ENCODE measurements at places on chromosomes 2 and 18.

GRCh38 chr2:75608684-75609333, 37.8 kb upstream of the MRPL19 start:
- peak; percentile 32 for DNase-seq

DNA sequence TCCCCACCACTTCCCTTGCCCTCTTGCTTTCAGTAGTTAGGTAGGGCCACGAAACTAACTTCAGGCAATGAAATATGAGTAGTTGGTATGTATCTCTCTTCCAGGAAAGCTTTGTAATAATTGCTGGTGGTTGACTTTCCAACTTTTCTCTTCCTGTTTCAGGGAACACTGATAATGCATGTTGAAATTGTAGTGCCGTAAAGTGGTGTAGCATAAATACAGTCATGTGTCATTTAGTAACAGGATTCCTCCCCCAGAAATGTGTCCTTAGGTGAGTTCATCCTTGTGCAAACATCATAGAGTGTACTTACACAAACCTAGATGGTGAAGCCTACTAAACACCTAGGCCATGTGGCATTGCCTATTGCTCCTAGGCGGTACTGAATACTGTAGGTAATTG, 429.2 kb downstream of the PID1 start:
- DNase-seq: no peak

DNA sequence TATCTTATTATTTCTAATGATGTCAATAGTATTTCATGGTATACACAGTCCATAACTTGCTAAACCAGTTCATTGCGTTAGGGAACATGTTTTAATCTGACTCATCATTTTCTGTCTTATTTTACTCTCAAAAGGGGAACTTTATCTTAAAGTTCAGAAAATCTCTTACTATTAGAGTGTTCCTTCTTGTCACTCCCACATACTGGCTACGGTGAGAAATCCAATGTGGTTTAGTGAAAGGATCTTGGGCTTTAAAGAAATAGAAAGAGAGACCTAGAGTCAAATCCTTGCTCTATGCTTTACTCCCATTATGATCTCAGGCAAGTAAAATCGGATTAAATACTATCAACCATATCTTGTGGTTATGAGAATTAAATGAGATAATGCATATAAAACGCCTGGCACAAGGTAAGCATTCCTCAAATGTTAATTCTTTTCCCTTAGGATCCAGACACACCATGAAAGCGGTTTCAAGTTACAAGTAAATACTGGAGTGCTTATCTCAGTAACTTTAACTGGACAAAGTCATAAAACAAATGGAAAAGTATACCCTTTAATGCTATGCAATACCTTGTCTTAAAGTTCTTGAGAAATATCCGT, 576.0 kb downstream of the ARHGAP15 start:
- no peak for DNase-seq

GRCh38 chr2:30778611-30779010, 28.6 kb downstream of the CAPN13 start:
- DNase-seq: no peak

DNA sequence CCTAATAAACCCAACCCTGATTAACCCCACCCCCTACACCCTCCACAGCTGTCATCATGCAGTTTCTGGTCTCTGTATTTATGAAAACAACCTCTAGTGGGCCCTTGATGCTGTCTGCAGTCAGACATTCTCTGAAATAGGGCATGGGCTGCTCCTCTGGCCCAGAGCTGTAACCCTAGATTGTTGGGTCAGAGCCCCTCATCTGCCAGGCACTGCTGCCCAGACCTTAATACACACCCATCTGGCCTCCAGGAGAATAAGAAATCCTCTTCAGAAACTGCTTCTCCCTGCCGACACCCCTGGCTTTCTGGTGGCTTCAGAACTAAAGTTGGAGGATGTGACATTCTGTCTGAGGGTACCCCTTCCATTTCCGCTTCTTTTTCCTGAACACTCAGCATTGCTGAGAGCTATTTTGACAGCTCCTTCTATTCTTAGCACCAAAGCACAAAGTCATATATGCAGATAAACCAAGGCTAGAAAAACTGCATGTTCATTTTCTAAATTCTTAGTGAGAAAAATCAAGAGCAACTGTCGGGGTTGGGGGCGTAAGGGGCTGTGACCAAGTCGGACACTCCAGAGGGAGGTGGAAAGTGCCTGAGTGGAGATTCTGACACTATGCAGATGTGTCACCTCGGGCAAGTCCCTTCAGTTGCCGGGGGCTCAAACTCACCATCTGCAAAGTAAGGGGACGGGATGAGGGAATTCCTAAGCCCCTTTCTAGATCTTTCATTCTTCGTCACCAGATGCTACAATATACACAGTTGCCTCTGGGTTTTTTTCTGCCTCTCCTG, 28.7 kb downstream of the SRSF7 start:
- DNase-seq: peak; percentile 53

DNA sequence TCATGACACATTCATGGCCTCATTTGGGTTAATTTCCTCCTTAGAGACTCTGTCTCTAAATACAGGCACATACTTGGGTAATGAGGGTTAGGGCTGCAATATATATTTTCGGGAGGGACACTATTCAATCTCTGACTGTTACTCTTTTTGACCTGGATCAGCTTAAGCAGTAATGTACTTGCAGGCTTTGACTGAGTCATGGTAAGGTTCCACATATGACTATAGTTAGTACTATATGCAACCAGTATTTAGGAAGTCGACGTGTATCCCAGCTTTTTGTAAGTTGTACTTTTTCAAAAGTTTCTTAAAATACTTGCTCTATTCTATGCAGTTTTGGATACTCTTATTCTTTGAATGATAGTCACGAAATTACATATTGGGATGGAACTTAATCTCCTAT, 37.2 kb upstream of the CDH19 start:
- no peak for DNase-seq

GRCh38 chr18:34283506-34283905, 58.8 kb upstream of the NOL4 start:
- DNase-seq: no peak

DNA sequence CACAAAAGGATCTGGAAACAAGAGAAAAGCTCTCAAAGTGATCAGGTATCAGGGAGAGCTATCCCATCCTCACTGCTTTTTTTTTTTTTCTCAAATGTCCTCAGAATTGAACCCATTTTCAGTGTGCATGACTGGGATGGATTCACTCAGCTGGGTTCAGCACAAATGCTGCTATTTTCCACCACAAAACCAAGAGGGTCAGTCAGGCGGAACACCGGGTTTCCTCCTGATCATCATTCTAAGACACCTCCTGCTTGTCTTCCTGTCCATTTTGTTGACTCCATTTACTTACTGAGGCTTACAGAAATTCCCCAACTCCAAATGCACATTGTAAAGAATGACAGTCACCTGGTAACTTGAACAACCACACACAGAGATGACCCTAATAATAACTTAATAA, 39.9 kb downstream of the CYRIA start:
- DNase-seq: no peak

GRCh38 chr2:180359522-180360282, 352.6 kb upstream of the CWC22 start:
- no peak for DNase-seq
